ENCODE measurements at places on chromosomes 6 and 20.

- DNase-seq: no peak
Measured at GRCh38 chr6:7433121-7433617, 43.6 kb downstream of the RIOK1 start.

GRCh38 chr6:149015535-149016525, 269.0 kb downstream of the UST start:
- DNase-seq: no peak

GRCh38 chr6:167565388-167565787, 240.5 kb downstream of the TTLL2 start:
- DNase-seq: no peak

DNA sequence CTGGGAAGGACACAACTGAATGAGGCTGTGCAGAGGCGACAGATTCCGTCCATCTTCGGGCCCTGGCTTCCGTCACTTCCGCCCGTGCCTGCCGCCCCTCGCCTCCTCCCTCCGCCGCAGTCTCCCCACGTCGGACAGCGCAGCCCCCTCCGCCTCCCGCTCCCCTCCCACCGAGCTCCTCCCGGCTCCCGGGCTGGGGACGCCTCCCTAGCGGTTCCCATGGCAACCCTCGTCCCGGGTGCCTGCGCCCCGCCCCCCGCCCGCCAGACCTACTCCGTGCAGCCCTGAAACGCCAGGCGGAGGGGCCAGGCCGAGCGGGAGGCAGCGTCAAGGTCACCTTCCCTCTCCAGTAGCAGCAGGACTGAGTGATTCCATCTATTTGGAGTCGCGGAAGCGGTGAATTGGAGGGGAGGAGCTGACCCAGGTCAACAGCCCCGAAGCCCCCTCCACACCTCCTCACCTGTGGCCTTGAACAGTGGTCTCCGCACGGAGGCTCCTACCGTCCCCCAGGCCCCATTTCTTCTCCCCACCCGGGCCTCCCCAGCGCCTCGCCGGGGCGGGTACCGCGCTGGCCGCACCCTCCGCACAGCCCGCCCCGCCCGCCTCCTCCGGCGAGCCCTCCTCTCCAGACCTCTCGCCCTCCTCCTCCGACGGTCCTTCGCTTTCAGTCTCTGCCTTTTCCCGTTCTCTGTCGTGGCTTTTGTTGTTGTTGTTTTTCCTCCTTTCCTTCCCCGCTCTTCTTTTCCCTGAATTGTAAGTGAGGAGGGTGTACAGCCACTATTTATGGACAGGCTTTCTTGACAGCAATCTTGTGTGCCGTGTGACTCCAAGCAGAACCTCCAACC, 951 bp downstream of the NRSN2 start:
- peak; percentile 60 for DNase-seq

DNA sequence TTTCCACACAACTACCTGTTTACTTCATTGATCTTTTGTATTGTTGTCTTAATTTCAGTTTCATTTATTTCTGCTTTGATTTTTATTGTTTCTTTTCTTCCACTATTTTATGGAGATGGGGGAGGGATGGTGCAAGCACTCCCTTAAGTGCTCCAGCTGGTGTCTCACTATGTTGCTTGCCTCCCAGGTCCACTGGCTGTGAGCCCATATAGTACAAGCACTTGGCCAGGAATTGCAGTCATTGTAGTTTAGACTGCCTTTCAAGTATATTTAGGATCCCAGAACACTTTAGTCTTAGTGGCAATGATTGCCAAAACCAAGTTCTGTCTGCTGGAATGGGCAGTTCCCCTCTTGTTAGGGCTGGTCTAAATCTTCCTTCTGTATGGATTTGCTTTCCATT, 34.9 kb upstream of the MAN1A1 start:
- DNase-seq: no peak

DNA sequence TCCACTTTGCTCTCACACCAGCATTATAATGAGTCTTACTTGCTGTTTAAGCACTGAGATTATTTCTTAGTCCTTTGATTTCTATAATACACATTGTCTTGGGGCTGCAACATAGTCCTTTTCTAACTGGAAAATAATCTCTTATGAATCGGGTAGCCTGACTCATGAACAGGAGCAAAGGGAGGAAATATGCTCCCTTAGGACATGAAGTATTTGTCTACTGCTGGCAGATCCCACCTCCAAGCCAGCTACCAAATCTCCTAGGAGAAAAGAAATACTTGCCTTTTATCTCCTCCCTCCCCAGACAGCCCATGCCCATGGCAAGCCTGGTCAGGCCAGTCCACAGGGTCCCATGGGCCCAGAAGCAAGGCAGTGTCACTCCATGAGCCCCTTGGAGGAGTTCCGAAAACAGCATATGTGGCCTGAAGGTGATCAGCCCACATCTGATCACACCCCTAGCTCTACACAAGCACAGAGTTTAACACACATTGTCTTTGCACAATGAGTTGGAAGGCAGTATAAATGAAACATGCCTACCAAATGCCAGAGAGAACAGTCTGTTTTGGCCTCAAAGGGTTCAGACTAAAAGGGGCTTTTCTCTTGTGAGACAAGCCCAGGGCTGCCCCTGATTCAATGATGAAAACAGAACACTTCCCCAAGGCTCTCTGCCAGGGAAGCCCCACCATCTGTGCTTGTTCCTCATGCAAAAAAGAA, 37.1 kb upstream of the SLC4A11 start:
- DNase-seq: no peak

GRCh38 chr6:77124604-77125003, 338.7 kb downstream of the HTR1B start:
- DNase-seq: no peak

DNA sequence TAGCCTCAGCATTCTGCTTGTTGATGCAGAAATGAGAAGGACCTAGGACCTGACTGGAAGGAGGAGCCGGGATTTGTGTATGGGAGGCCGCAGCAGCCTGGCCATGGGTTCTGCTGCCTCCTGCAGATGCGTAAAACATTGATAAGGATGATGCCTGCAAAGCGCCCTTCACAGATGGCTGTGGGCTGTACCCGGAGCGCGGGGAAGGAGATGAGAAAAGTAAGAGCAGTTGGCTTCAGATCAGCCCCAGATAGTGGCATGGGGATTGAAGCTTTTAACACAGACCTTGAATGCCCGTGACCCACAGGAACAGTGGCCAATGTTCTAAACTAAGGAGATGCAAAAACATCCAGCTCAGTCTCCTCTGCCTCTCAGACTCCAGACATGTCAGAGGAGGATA, 136.4 kb upstream of the KCNG1 start:
- no peak for DNase-seq

- DNase-seq: no peak
Measured at GRCh38 chr6:155436981-155437749, 18.5 kb downstream of the NOX3 start.
